ENCODE measurements at places on chromosomes 7 and 10.

GRCh38 chr10:11161096-11161495 is 143.4 kb downstream of the CELF2 start:
- no peak for DNase-seq

DNA sequence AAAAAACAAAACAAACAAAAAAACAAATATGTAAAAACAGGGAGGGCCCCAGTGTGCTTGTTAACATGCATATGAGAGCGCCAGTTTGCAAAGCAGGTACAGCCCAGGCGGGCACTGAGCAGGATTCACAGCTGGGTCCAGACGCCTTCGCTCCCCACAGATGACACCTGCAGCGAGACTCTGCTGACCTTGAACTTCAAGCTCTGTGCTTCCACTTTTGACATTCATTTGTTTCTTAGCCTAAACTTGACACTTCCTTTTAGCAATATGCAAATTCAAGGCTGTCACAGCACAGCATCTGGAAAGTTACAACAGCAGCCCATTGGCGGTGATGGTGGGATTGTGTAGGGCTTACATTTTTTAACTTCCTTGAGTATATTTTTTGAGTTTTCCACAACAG is 88.8 kb upstream of the TNS3 start:
- DNase-seq, result no peak

DNA sequence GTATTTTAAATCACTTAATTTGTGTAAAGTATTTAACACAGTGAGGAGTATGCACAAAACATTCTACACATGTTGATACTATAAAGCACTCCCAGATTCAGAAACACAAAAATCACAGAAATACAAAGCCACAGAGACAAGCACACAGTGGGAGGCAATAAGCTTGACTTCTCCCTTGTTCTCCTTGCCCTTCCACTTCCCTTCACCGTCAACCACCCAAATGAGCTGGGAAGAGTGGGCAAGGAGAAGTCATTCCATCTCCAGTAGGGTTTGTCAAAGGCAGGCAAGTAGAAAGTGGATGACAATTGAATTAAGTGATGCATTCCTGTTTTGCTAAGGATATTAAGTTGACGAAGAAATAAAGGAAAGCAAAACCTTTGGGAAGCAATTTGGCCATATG is 4.2 kb upstream of the TMEM139 start:
- DNase-seq, result no peak

- DNase-seq, result no peak
These were observed 1047.4 kb upstream of the LRRN3 start for GRCh38 chr7:110043519-110043918.

DNA sequence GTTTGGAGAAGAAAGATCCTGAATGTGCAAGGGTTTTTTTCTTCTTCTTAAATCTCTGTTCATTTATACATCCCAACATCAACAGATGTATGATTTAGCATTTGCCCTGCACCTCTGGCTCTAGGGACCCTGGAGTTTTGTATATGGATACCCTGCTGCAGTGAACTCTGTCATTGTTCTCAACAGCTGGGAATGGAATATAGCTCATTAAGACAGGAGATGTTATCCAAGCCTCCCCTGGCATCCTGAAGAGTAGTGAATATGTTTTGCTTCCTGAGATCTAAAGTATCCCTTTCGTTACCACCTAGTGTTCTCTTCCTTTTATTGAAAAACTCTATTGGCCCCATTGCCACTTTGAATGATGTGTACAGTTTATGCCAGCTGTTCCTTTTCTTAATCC is 275.9 kb downstream of the EXOC4 start:
- DNase-seq, result no peak

- DNase-seq, result peak; percentile 95
These were observed 1.7 kb downstream of the TRIM8 start for GRCh38 chr10:102645741-102646609.

DNA sequence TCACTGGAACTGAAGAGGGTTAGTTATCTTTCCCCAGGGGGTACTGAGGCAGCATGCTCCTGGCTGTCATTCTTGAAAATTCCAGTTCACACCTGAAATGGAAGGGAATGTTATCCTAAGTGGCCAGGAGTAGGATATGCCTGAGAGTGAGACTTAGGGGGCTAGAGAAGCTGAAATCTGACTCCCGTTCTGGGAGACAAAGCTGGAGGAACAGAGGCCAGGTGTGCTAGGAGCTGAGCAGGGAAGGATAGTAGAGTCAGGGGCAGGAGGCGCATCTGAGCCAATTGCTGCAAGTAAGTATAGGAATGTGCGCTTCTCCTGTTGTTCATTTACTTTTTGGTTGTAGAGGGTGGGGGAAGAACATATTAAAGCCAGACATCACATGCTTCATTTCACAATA is 58.1 kb upstream of the KIAA1217 start:
- DNase-seq, result no peak

- DNase-seq, result peak; percentile 82
These were observed 113.6 kb upstream of the AMPH start for GRCh38 chr7:38744746-38745145.

- DNase-seq, result no peak
These were observed 98.9 kb downstream of the HIP1 start for GRCh38 chr7:75639886-75640190.

- no peak for DNase-seq
These were observed 69.5 kb downstream of the HIBADH start for GRCh38 chr7:27593226-27593625.

- no peak for DNase-seq
These were observed 106.1 kb upstream of the SLC13A1 start for GRCh38 chr7:123305840-123306375.

GRCh38 chr10:102815790-102816549 is 21.2 kb downstream of the CYP17A1 start:
- no peak for DNase-seq

DNA sequence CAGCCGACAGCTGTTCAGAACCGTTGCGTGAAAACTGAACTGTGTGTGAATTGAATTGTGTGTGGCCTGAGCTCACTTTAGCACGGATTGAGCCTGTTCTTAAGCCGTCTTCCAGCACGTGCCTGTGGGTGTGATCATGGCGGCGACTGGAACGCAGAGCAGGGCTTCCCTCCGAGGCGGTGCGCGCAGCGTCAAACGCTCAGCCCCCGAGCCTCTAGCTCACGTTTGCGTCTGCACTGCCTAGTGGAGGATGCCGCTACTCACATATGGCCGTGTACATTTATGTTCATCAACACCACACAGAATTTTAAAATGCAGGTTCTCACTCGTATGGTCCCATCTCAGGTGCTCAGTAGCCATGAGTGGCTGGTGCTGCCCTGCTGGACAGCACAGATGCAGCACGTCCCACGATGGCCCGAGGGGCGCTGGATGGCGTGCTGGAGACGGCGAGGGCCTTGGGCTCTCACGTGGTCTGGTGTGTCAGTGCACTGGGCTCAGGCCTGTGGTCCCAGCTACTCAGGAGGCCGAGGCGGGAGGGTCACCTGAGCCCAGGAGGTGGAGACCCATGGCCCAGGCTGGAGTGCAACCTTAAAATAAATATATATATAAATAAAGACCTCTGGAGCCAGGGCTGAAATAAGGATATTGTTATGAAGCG is 22.0 kb downstream of the SUN1 start:
- DNase-seq, result no peak

DNA sequence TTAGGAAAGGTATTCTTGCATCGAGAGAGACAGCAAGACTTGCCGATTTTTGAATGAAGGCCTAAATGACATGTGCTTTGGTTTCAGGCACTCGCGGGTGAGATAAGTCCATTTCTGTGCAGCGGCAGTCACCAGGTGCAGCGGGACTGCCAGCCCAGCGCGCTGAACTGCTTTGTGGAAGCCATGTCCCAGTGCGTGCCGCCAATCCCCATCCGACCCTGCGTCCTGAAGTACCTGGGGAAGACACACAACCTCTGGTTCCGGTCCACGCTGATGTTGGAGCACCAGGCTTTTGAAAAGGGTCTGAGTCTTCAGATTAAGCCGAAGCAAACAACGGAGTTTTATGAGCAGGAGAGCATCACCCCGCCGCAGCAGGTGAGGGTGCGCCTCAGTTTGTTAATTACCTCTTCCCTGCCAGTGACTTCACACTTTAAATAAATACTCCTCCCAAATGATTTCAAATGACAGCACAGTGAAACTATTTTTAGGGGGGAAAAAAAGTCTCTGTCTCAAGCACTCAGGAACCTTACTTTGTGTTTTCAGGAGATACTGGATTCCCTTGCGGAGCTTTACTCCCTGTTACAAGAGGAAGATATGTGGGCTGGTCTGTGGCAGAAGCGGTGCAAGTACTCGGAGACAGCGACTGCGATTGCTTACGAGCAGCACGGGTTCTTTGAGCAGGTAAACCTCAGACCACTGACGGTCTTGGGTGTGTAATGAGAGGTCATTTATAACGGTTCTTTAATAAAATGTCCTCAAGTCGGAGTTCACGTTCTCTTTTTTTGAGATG is 98.3 kb downstream of the TRRAP start:
- DNase-seq, result no peak

- no peak for DNase-seq
These were observed 623.1 kb upstream of the MGMT start for GRCh38 chr10:128843972-128844371.

DNA sequence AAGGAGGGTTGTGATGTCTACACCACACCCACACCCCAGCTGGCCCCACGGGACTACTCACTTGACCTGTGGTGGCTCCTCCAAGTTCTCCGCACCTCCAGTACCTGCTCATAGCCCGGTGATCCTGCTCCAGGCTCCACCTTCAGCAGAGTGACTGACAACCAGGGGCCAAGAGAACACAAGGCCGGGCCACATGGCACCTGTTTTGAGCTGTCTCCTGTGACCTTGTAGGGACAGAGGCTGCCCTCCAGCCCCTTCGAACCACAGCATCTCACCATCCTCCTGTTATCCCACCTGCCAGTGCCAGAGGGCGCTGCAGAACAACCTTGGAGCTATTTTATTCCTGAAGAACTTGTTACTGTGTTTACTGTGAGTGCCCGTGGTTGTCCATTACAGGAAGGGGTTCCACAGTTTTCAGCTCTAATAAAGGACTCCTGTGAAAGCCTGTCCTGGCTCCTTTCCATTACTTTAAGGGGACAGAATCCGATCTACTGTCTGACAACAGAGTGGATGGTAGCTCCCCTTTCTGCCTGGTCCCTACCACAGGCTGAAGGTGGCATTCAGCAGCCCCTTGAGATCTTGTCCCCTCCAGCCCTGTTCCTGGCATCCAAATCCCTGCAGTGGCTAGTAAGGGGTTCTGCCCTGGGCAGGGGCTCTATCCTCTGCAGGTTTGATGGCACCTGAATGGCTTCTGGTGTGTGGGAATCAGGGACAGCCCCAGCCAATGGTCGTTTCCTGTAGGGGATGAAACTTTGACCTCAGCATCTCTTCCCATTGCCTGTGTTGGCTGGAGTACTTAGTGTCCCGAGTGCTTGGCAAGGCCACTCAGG is 50.8 kb downstream of the C10orf120 start:
- peak; percentile 2 for DNase-seq

DNA sequence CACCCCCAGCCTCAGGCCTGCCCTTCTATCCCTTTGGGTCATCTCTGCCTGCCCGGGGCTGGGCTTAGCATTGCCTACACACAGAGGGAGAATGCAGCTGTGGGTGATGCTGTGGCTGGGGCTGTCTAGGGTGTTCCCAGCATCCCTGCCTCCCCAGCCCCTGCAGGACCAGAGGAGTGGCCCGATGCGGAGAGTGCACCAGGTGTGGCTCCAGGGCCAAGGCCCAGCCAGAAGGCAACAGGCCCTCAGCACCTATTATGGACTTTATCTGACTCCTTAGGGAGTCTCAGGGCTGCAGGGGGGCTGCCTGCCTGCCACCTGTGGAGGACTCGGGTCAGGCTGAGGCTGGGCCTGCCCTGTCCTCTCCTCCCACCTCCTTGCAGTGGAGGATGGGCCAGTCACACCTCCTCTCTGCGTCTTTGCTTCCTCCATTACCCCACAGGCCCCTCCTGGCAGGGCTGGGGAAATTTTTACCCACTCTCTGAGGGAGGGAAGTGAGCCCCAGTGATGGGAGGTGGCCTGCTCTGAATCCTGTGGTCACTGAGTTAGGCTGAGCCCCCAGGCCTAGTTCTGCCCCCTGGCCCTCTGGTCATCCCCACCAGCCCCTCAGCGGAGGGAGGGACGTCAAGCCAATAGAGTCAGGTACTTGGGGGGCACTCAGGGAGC is 92.9 kb upstream of the PCBD1 start:
- DNase-seq, result no peak

DNA sequence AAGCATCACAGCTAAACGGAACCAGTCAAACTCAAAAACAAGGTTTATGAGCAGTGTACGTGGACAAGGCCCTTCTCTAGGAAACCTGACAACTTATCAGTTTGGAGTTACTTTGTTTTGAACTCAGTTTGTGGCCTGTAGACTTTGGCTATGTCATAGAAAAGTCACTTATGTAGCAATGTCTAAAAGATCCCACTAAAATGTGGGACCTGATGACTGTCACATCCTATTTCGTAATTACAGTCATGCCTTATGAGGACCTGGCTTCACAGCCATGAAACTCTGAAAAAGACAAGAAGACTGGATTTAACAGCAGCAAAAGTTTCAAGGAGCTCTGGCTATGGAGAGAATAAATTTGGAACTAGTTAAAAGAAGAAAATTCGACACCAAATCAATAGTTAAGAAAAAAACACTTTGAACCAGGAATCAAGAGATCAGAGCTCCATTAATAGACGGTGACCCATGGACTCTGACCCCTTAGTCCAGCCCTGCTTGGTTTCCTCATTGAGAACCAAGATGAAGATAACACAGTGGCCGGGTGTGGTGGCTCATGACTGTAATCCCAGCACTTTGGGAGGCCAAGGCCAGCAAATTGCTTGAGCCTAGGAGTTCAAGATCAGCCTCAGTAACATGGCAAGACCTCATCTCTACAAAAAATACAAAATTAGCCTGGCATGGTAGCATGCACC is 204.3 kb downstream of the SFMBT2 start:
- DNase-seq, result no peak
